ENCODE measurements at places on chromosomes 5 and 9.

DNA sequence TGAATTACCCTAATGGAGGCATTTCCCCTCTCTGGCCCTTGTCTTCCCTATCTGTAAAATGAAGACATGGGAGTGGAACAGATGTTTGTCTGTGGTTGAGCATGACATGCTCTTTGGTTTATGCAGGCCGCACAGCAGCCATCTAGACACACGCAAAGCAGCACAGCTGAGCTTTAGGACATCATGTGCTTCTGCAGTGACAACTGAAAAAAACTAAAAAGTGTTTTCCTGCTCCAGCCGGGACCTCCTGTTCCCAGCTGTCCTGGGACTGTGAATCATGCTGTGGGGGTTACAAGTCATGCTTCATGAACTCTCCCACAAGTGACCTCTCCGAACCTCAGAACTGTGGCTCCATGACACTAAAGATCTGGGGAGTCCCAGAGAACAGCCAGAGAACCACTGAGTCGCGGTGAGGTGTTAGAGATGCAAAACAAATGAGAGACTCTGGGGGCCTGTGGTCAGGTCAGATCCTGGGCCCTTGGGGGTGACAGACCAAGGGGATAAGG is 1.7 kb downstream of the SMIM3 start:
- no peak for DNase-seq

GRCh38 chr9:90904706-90905478 is 103.3 kb downstream of the SYK start:
- no peak for DNase-seq

GRCh38 chr5:17929171-17929570 is 294.9 kb downstream of the TAF11L14 start:
- DNase-seq: no peak

DNA sequence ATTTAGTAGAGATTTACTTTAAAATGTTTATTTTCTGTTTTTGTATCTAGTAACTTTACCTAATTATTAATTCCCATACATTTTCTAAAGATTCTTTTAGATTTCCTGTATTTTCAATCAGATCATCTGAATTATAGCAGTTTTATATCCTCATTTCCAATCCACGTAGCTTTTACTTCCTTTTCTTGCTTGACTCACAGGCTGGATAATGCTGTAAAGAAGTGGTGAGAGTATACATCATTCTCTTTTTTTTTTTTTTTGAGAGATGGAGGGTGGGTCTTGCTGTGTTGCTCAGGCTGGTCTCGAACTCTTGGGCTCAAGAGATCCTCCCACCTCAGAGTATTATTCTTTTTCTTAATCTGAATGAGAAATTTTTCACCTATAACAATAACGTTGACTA is 11.2 kb upstream of the SETX start:
- DNase-seq: no peak

DNA sequence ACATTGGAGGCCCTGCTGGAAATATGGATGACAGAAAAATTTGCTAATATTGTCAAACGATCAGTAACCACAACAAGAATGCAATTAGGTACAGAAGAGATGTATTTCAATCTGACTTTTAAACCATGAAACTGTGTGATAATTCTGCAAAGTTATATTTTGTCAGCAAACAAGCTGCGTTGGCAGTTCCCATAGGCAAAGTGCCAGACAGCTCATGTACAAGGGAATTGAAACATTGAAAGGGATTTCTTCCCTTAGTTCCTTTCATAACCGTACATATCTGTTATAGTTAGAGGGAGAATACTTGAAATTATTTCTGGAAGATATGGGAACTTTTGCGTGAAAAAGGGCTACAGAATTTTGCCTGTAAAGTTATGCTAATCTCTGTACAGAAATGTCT is 419.4 kb upstream of the PTGER4 start:
- no peak for DNase-seq

DNA sequence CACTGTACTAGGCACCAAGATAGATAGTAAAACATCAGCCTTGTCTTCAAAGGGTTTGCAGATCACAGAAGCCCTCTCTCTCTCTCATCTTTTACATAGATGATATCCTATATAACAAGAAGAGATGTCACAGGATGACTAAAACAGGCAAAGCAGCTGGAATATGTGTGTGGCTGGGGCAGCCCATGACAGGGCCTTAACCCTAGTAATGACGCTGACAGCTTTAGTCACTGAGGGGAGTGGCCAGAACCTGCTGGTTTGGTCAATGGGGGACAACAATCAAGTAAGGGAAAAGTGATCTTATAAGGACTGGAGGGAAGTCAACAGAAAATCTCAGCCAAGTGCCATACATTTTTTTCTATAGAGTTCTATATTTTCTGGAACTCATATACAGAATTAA is 41.9 kb upstream of the RIC1 start:
- no peak for DNase-seq

- DNase-seq: no peak
These were observed 429.9 kb downstream of the NR2F1-AS1 start for GRCh38 chr5:93151121-93151520.

Measured in glomerular endothelial cell (primary cell).